Glutamatergic neuron (in vitro differentiated cells): ENCODE measurements at places on chromosomes 3 and 15. TPM values are rescaled to one million over a fixed set of nuclear protein-coding genes. Genes with fewer than 3 reads are reported as not detected.

DNA sequence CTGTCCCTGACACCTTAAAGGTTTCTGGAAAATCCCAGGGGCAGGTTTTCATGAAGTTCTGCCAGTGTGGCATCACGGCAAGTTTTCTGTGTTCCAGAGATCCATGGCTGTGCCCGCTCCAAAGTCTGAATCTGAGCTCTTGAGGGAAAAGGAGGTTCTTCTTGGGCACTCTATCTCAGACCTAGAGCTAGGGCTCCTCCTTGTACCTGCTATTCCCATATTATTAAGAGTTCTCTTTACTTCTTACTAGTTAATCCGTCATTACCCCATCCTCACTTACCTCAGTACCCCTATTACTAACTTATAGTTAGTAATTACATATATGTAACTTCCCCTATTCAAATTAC, 5.9 kb upstream of the TRA2B start:
- no peak overlapping the region for H3K27ac ChIP-seq
- peaks cover 2% of the 10 kb centered on the region for H3K27me3 ChIP-seq
- H3K4me3 ChIP-seq = no peak overlapping the region
- H3K36me3 ChIP-seq = no peaks in the 10 kb centered on the region

GRCh38 chr15:78695046-78695671, 54.1 kb upstream of the CHRNB4 start:
- H3K4me1 ChIP-seq = peaks cover 2% of the 10 kb centered on the region
- DNase-seq = no peak
- H3K4me3 ChIP-seq = no peak overlapping the region
- H3K27me3 ChIP-seq = peaks cover 11% of the 10 kb centered on the region
- peaks cover 4% of the 10 kb centered on the region for H3K36me3 ChIP-seq

GRCh38 chr3:59290358-59290757, 240.5 kb upstream of the CFAP20DC start:
- H3K27me3 ChIP-seq = peaks cover 1% of the 10 kb centered on the region
- H3K27ac ChIP-seq = no peak overlapping the region
- peaks cover 19% of the 10 kb centered on the region for H3K36me3 ChIP-seq
- DNase-seq = no peak
- no peaks in the 10 kb centered on the region for H3K4me1 ChIP-seq
- H3K4me3 ChIP-seq = no peak overlapping the region

DNA sequence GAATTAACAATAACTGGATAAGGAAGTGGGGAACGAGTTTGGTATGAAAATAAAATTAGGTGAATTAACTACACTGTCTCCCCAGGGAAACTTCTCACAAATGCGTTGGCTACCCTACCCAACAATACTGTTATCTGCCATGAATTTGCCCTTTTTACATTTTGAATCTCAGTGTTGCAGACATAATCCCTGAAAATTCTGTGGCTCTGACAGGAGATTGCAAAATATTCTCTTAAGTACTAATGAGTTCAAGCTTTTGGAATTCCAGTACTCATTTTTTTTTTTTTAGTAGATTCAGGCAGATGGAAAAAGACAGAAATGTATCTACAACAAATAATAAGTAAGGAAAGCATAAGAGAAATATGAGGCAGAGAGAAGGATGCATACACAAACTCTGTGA, 332.6 kb downstream of the LSAMP start:
- H3K4me3 ChIP-seq = no peak overlapping the region
- H3K27me3 ChIP-seq = no peaks in the 10 kb centered on the region
- peaks cover 7% of the 10 kb centered on the region for H3K4me1 ChIP-seq
- no peaks in the 10 kb centered on the region for H3K36me3 ChIP-seq

DNA sequence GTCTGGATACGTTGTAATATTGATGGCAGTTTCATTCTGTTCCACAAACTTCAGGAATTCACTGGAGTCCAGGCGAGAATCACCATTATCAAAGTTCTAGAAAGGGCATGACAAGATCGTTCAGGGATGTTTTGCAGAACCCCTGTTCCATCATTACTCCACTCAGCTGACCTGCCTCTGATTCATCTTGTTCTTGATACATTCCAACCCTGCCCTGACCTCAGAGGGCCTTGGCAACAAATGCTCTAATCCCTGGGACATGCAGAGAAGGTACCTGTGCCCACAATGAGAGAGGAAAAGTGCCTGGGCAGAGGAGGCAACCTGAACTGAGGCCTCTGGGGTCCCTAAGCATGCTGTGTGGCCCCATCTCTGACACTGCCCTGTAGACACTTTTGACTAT, 45.9 kb downstream of the FSTL1 start:
- no peak overlapping the region for H3K27ac ChIP-seq
- H3K27me3 ChIP-seq = no peaks in the 10 kb centered on the region
- no peak for DNase-seq
- no peaks in the 10 kb centered on the region for H3K4me1 ChIP-seq
- peaks cover 4% of the 10 kb centered on the region for H3K36me3 ChIP-seq
- no peak overlapping the region for H3K4me3 ChIP-seq

GRCh38 chr3:52792413-52792812, 2.2 kb upstream of the ITIH3 start:
- no peaks in the 10 kb centered on the region for H3K36me3 ChIP-seq
- DNase-seq = peak; percentile 46
- H3K27ac ChIP-seq = peak overlapping the region; percentile 17
- H3K27me3 ChIP-seq = peaks cover 5% of the 10 kb centered on the region

GRCh38 chr3:52062505-52062904, 6.1 kb upstream of the DUSP7 start:
- no peak for DNase-seq
- no peak overlapping the region for H3K4me3 ChIP-seq
- peaks cover 16% of the 10 kb centered on the region for H3K27me3 ChIP-seq

DNA sequence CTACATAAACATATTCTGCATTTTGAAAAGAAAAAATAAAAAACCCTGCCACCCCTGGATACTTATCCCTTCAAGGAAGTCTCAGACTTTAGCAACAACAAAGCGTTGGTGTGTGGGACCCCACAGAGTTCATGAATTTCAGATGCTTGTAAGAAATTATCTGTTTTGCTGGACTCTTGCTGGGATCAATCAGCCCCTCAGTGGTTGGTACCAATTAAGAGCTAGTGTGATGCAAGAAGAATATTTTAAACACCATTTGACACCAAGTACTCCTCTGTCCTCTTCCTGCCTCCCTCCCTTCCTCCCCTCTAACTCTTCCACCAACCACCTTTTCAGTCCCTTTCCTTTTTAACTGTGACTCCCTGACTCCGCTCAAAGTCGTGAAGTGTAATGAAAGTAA, 51.5 kb downstream of the SST start:
- no peaks in the 10 kb centered on the region for H3K36me3 ChIP-seq
- no peak overlapping the region for H3K4me3 ChIP-seq
- no peak overlapping the region for H3K27ac ChIP-seq
- peaks cover 2% of the 10 kb centered on the region for H3K27me3 ChIP-seq

Gene PARL
- total RNA-seq = 58.5 TPM

Gene SPESP1
- total RNA-seq = not detected

Gene MME
- total RNA-seq = 6.6 TPM
